ENCODE measurements at places on chromosomes 4 and X.
A peak's percentile ranks its signal among the peaks of the same experiment; 100 is the strongest.

GRCh38 chrX:52852110-52852860, 15.6 kb downstream of the XAGE3 start:
- DNase-seq, result no peak

GRCh38 chr4:125551967-125552366, 237.2 kb downstream of the FAT4 start:
- no peak for DNase-seq

- no peak for DNase-seq
Measured at GRCh38 chr4:11535333-11535732, 106.6 kb upstream of the HS3ST1 start.

GRCh38 chr4:1409491-1410425, 3.5 kb upstream of the NKX1-1 start:
- DNase-seq, result no peak

GRCh38 chr4:88757776-88758175, 60.1 kb upstream of the NAP1L5 start:
- DNase-seq, result no peak

DNA sequence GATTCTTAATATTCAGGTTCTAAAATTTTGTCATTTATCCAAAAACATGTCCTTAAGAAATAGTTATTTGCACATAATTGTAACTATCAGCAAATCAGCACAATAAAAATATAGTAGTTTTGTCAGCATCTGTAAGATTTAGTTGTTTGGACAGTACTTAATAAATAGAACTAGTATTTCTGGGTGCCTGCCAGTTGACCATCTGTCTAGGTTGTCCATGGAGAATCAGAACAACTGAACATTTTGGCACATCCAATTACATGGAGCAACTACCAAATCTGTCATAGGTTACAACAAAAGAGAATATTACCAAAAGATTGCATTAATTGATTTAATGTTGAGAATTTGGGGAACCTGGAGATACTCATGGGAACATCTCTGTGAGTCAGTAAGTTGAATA, 305.5 kb upstream of the TACR3 start:
- no peak for DNase-seq

GRCh38 chr4:17535906-17536305, 20.9 kb downstream of the CLRN2 start:
- DNase-seq, result no peak

DNA sequence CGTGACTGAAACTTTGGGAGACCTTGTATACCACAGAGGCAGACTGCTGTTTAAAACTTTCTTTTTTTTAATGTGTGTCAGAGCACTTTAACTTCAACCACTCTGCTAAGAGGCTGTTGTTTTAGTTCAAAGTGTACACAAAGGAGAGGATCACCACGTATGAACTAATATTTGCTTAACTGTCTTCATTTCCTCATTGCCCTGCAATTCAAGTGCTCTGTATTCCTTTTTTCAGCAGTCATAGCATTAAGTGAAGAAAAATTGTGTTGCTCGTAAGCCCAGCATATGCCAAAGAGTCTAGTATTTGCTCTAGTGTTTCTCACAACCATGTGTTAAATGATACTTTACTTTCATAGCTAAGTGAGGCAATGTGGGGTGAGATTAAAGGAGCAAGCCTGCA, 63.0 kb upstream of the HHIP start:
- DNase-seq, result no peak

DNA sequence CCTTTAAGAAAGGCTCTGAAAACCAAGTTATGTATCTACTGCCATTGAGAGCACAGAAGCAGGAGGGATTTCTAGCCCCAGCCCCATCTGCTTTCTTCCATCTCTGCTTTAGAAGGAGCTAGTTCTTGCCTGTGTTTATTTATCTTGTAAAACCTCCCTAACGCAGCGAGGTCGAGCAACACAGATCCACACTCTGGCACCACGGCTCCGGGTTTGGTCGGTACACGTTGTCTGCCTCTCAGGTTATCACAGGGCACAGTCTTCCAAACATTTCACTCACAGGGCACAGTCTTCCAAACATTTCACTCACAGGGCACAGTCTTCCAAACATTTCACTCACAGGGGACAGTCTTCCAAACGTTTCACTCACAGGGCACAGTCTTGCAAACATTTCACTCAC, 69.7 kb upstream of the TLR3 start:
- DNase-seq, result no peak

GRCh38 chr4:83618431-83618830, 82.5 kb downstream of the GPAT3 start:
- DNase-seq, result no peak

- DNase-seq, result no peak
Measured at GRCh38 chrX:14758029-14758491, 114.8 kb downstream of the FANCB start.

DNA sequence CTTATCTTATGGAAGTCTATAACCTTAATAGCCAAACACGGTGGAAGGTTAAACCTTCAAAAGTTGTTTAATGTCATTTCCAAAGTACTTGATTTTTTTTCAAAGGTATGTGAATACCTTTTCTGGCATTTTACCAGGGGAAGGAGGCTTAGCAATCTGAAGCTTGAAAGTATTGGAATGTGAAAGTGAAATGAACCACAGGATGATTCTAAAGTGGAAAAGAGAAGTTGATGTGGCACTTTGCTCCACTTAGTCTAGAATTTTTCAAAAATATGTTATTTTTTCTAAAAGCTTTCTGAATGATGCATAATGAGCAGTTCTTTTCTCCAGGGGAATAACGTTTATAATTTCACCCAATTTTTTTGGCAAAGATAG, 19.2 kb downstream of the PI4K2B start:
- no peak for DNase-seq

DNA sequence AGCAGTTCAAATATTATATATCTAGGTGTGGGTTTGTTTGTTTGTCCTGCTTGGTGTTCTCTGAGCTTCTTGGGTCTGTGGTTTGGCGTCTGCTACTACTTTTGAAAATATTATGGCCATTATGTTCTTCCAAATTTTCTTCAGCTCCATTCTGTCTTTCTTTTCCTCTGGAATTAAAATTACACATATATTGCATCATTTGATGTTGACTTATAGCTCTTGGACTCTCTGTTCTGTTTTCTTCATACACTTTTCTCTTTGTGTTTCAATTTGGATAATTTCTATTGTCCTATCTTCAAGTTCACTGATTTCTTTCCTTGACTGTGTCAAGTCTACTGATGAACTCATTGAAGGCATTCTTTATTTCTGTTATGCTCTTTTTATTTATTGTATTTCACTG, 65.2 kb upstream of the ZNF81 start:
- DNase-seq, result no peak

- DNase-seq, result no peak
Measured at GRCh38 chrX:16754019-16754418, 32.2 kb upstream of the TXLNG start.

GRCh38 chrX:130770615-130771014, 132.4 kb downstream of the ENOX2 start:
- no peak for DNase-seq

GRCh38 chr4:142420311-142421095, 425.6 kb downstream of the INPP4B start:
- DNase-seq, result no peak

GRCh38 chr4:114156371-114156770, 176.9 kb upstream of the ARSJ start:
- no peak for DNase-seq

GRCh38 chr4:160319221-160319867, 1216.5 kb downstream of the RAPGEF2 start:
- no peak for DNase-seq

GRCh38 chr4:101191302-101192098, 155.8 kb downstream of the PPP3CA start:
- DNase-seq, result no peak

- no peak for DNase-seq
Measured at GRCh38 chr4:48746608-48747362, 33.3 kb downstream of the FRYL start.

DNA sequence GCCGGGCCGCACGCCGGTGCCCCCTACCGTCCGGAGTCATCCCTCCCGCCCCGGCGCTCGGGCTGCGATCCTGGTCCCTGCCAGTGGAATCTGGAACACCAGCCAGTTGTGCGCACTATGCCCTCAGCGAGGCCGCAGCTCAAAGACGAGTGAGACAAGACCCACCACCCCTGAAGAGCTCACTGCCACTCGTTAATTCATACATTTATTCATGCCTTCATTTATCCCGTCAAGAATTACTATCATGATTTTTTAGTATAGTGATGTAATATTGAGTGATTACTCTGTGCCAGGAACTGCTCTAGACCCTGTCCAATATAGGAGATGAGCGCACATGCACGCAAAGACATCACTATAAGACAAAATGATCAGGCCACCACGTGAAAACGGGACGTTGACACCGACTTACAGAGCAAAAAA, 247 bp upstream of the PPA2 start:
- DNase-seq, result peak; percentile 85

- no peak for DNase-seq
Measured at GRCh38 chr4:109616243-109616642, 56.2 kb downstream of the MCUB start.

GRCh38 chrX:156003486-156004185, 6.1 kb downstream of the IL9R start:
- DNase-seq, result no peak

- DNase-seq, result no peak
Measured at GRCh38 chrX:154017766-154018517, 1.8 kb downstream of the IRAK1 start.

DNA sequence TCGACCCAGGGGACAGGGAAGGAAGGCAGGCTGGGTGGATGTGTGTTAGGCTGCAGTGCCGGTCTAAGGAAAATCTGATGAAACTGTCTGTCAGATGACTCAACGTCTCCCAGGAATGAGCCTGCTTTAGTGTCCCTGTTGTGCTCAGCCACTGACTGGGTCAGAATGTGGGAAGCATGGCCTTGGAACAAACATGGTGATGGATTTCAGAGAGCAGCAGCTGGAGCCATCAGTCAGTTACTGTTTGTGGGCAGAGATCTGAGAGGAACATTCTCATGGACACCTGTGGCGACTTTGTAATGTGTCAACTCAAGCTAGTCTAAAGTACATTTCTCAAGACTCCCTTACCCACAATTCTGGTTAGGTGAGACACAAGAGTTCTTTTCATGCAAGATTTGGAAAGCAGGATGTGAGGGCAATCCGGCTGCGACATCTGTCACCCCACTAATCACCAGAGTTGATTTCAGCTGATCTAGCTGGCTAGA, 63.2 kb downstream of the ANAPC10 start:
- no peak for DNase-seq

- no peak for DNase-seq
Measured at GRCh38 chr4:140116442-140117104, 37.4 kb downstream of the MAML3 start.

DNA sequence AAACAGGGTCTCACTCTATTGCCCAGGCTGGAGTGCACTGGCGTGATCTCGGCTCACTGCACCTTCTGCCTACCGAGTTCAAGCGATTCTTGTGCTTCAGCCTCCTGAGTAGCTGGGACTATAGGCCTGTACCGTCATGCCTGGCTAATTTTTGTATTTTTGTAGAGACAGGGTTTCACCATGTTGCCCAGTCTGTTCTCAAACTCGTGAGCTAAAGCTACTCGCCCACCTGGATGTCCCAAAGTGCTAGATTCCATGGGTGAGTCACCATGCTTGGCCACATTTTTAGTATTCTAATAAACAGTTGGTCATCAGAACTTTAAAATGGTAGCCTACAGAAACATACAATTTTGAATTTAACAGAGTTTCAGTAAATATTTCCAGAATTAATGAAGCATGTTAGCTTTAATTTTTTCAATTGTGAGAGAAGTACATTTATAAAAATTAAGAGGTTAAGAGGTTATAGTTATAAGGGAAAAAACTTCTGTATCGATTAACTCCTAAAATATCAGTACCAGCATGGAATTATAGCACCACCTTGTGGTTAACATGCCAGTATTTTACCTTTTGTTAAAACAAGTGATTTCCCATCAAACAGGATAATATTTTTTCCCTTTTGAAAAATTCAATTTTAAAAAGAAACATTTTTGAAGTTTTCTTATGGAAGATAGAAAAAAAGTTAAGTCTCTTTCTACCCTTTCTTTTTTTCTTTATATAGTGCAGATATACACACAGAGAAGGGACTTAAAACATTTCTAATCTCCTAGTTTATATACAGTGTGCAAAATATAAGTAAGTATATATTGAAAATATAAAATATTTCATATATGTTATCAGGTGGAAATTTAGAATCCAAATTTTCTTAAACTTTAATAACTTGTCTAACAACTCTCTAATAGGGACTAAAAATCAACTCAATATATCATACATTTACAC, 35.4 kb downstream of the CEP44 start:
- DNase-seq, result no peak

DNA sequence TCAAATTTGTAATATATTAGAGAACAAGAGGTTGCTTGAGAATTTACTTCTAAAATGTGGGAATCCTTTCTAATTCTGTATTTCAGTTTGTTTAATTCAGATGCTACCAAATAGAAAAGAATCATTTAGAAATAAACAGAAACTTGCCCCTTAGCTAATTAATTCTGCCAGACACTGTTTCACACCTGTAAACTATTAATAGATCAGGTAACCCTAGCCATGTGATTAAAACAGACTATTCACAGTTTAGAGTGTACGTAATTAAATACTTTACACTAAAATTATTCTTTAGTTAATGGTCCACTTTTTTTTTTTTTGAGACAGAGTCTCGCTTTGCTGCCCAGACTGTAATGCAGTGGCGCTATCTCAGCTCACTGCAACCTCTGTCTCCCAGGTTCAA, 124.0 kb downstream of the PTPN13 start:
- no peak for DNase-seq

GRCh38 chrX:101931136-101931487, 715 bp downstream of the ZMAT1 start:
- no peak for DNase-seq

- DNase-seq, result no peak
Measured at GRCh38 chr4:158777423-158778155, 8.8 kb downstream of the FNIP2 start.

GRCh38 chr4:101355767-101356702, 8.7 kb upstream of the PPP3CA start:
- DNase-seq, result no peak

DNA sequence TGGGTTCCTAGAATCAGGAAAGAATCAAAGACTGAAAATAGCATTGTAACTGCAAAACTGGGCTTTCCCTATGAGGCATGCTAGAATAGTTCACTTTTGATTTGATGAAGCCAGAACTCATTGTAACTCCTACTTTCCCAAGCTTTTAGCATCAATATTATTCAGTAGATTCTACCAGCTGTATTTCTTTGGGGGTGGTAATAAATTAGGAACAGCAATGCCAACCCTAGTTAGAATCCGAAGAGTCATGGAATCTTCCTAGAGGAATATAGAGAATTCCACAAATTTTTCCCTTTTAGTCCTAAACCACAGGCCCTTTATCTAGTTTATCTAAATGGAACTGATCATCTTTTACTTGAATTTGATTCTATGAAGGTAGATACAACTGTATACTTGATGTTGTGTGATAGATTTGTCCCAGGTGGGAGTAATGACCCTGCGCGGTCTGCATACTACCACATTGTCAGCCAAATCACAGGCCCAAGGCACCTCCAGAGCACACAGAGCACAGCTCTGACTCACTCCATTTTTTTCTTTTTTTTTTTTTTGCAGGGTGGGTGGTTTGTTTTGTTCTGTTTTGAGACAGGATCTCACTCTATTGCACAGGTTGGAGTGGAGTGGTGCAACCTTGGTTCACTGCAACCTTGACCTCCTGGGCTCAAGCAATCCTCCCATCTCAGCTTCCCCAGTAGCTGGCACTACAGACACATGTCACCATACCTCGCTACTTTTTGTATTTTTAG, 66.6 kb downstream of the EDNRA start:
- no peak for DNase-seq
